ENCODE measurements at places on chromosomes 3 and 15.

- DNase-seq = no peak
Measured at GRCh38 chr3:115635406-115635805, 12.1 kb downstream of the GAP43 start.

DNA sequence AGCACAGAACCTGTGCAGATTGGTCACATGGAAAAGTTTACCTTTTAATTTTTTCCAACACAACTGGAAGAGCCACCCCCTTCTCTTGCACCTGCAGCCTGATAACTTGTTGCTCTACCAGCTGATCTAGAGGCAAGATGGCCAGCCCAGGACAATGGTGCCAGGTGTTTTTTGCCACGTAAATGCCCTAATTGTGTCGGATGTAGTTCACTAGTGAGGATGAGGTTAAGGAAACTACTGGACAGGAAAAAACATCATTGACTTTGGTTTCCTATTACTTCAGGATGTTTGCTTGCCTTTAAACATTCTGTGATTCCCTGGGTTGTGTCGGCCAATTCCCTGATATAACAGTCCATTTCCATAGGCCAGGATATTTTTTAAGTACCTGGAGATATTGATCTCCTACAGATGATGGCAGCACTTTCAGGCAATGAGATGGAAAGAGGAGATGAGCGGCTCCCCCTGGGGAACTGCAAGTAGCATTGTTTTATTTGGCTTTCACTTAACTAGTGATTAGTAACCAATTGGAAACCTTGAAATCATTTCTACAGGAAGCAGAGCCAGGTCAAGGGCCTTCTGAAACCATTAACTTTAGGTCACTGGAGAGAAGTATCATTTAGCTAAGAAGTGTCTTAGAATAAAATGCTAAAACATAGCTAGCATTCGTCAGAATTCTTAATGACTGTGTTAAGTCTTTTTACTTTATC lies 72.5 kb downstream of the OSBPL10 start:
- DNase-seq = no peak

- no peak for DNase-seq
Measured at GRCh38 chr3:124781476-124782376, 51.5 kb downstream of the UMPS start.

DNA sequence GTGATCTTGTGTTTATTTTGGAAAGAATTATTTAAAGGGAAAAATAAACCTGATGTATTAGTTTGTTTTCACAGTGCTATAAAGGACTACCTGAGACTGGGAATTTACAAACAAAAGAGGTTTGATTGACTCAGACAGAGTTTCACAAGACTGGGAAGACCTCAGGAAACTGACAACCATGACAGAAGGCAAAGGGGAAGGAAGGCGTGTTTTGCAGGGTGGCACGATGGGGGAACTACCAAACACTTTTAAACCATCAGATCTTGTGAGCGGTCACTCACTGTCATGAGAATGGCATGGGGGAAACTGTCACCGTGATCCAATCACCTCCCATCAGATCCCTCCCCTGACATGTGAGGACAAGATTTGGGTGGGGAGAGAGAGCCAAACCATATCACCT lies 87.0 kb downstream of the TP63 start:
- no peak for DNase-seq

- DNase-seq = no peak
Measured at GRCh38 chr3:151395806-151396205, 11.3 kb upstream of the P2RY12 start.

DNA sequence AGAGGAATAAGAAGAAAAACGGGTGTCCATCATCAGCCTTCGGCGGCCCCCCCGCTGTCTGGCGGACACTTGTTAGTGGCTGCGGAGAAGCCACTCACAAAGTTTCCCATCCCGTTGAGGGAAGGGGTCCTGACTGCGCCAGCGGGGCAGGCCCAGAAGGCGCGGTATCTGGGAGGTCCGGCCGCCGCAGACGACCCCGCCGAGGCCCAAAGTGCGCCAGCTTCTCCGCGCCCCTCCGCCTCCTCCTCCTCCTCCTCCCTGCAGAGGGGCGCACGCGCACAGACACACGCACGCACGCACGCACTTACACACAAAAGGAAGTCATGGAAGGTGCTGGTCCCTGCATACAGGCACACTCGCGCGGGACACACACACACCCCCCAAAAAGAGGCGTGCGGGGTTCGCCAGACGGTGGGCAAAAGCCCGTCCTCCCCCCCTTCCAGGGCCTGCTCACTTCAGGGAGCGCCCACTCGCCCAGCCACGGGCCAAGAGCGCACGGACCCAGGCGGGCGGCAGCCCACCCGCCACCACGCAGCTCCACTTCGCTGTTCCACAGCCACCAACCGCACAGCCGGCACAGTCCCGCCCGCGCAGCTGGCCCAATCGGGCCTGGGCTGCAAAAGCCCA lies 18.0 kb downstream of the ZNF148 start:
- peak; percentile 53 for DNase-seq

GRCh38 chr15:73550190-73550589 lies 83.0 kb downstream of the NPTN start:
- DNase-seq = no peak

DNA sequence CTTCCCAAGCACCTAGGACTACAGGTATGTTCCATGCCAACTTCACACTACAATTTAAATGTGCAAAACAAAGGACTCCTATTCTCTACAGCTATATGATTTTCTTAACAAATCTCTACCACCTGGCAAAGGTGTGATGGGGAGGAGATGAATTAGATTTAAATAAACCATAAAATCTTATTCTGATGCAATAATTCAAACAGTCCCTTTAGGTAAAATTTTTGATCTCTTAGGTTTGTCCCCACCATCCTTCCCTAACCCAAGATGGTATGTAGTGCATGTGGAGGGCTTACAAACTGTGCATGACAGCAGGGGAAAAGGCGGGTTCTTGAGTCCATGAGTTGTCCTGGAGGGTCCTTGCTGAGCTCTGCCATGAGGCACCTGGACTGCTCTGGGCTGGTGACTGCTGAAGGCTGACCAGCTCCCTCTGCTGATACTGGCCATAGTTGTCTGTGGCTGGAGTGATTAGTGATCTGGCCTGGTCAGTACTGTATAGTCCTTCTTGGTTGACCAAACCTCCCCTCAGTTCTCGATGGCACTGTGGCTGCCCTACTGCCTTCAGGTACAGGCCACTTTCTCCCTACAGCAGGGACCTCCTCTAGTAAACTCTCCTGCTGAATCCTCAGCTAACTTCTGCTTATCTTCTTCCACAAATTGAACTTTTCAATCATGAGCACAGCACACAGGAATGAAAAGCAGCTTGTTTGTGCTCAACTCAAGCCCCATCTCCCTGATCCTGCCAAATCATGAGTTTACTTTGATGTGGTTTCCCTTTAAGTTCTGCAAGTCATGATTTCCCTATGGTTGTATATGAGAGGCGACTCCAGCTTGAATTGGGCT lies 30.1 kb downstream of the CFAP161 start:
- no peak for DNase-seq

GRCh38 chr3:3801494-3801841 lies 2.2 kb downstream of the LRRN1 start:
- DNase-seq = no peak

DNA sequence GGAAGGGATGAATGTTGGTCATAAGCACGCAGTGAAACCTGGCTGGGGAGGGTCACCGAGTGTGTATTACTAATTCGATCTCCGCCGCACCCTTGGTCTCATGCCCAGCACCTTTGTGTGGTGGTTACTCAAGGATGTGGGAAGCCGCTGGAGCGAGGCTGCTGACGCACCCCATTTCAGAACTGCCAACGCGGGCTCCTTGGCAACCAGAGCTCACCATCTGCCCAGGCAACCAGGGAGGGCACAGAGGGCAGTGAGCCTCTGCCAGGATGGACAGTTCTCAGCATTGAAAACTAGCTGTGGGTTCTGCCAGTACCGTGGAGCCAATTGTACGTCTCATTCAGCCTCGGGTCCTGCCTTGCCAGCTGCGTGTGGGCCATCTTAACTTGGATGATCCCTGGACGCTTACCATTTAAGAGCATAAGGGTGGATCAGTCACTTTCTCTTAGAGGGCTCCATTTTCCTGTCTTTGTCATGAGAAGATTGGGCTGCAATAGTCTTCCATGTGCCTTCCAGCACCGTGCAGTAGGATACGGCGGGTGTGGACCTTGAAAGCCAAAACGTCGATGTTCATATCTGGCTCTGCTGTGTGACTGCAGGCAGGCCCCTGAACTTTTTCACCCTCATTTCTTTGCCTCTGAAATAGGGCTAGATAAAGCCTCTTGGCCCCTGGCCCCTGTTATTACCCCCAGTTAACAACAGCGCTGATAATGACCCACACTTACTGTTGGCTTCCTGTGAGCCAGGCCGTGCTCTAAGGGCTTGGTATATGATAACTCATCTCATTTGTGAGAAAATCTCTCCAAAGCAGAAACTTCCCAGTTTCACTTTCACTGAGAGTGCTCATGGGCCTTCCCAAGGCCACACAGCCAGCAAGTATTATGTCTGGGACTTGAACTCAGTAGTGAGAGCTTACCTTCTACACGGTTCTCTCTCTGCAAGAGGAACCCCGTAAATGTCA lies 238.8 kb downstream of the OPA1 start:
- no peak for DNase-seq
